ENCODE measurements at places on chromosomes 5 and 9.

- no peak for DNase-seq
These were observed 71.0 kb downstream of the INVS start for GRCh38 chr9:100170085-100170484.

DNA sequence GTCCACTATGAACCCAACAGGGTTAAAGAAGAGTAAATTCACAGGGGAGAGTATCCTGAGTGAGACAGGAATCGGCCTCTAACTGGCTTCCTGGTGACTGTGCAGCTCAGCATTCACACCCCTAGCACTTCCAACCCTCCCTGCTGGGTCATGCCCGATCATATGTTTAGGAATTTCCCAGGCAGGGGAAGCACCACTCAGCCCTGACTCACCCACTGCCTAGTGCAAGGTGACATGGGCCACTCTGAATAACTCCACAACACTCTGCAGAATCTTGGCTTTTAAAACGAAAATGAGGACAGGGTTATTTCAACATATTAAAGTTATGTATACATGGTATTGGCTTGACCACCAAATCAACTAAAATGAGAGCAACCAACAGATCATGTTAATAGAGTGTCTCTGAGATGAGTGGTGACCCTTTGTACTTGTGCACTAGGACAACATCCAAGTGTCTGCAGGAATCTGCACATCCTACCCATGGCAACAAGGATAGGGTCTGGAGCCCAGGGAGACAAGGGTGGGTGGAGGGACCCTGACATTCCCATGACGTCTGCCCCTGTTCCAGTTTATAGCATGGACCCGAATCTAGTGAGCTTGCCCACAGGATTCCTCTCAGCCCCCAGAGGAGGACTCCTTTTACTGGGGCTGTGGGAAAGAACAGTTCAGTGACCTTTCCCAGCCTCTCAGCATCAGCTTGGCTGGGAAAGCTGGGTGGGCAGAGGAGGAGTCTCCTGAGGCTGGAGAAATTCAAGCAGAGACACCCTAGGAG, 485.8 kb downstream of the SEMA5A start:
- DNase-seq = no peak

- DNase-seq = no peak
These were observed 492.5 kb downstream of the ACTL7B start for GRCh38 chr9:108363311-108363710.

DNA sequence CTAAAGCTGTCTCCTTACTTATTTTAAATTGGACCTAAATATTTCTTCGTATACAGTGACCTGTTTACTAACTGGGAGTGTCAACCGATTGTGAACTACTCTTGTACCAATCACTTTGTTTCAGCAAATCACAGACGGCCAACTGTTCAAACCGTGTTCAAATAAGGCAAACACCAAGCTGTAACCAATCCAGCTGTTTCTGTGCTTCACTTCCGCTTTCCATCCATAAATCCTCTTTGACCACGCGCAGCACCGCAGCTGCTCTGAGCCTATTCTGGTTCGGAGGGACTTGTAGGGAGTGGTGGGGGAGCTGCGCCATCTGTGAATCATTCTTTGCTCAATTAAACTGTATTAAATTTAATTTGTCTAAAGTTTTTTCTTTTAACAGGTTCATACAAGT, 4.8 kb upstream of the FAM240B start:
- DNase-seq = no peak

- no peak for DNase-seq
These were observed 15.9 kb upstream of the C5orf63 start for GRCh38 chr5:127089191-127089590.

DNA sequence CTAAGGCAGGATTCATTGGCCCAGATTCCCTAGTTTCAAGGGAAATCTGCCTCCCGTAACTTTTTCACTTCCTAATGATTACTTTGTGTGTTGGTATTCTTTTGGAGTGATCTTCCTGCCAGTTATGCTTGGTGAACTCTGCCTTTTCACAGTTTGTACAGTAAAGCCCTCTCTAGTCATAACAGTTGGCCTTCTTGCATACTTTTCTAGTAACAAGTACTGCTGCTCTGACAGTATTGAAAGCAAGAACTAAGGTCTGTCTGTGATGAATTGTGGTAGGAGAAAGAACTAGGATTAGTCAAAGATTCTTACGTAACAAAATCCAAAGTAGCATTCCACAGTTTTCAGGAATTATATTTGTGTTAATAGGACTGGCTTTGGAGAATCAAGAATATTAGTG, 1457.2 kb upstream of the WWC1 start:
- no peak for DNase-seq

GRCh38 chr9:89095761-89096528, 82.7 kb downstream of the SHC3 start:
- no peak for DNase-seq

DNA sequence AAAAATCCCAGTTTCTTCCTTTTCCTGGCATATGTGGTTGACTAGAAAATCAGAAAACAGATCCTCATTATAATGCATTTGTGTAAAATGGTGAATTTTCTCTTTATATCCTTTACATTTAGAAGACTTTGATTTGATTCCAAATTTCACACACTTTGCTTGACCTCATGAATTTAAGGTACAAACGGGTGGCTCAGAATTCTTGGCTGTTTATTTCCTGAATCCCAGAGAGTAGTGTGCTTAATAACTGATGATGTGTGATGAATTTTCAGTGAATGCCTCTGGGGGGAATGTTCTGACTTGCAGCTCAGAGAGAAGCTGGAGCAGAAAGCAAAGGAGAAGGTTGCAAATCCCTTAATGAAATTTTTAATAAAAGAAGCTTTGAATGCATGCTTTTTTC, 126.8 kb downstream of the SPATA31D1 start:
- no peak for DNase-seq

GRCh38 chr5:178357121-178357521, 124.5 kb upstream of the PHYKPL start:
- DNase-seq = no peak

GRCh38 chr5:174166231-174167079, 120.9 kb downstream of the NSG2 start:
- DNase-seq = no peak

- DNase-seq = no peak
These were observed 39.2 kb upstream of the ELOVL7 start for GRCh38 chr5:60883229-60883628.

GRCh38 chr5:15013654-15014463, 142.3 kb upstream of the ANKH start:
- DNase-seq = no peak

DNA sequence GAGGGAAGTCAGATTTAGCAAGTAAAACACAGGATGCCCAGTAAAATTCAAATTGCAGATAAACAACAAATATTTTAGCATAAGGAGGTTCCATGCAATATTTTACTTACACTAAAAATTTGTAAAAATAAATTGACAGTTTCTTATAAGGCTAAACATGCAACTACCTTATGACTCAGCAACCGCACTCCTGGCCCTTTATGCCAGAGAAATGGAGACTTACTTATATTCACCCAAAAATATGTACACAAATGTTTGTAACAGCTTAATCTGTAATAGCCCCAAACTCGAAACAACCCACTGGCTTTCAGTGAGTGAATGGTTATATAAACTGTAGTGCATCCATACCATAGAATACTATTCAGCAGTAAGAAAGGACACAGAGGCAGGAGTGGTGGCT, 28.6 kb upstream of the TRIM14 start:
- no peak for DNase-seq

- DNase-seq = no peak
These were observed 49.5 kb upstream of the RORB start for GRCh38 chr9:74447451-74448193.

GRCh38 chr5:91306497-91306896, 76.6 kb downstream of the ARRDC3 start:
- no peak for DNase-seq

DNA sequence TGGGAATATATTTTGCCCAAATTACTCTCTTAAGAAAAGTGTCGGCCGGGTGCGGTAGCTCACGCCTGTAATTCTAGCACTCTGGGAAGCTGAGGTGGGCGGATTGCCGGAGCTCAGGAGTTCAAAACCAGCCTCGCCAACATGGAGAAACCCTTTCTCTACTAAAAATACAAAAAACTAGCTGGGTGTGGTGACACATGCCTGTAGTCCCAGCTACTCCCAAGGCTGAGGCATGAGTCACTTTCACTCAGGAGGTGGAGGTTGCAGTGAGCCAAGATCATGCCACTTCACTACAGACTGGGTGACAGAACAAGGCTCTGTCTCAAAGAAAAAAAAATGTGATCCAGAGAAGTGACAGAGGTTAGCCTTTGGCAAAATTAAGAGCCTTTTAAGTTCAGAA, 26.4 kb upstream of the TMEM171 start:
- DNase-seq = no peak

GRCh38 chr5:112492291-112492690, 73.2 kb upstream of the EPB41L4A start:
- no peak for DNase-seq

DNA sequence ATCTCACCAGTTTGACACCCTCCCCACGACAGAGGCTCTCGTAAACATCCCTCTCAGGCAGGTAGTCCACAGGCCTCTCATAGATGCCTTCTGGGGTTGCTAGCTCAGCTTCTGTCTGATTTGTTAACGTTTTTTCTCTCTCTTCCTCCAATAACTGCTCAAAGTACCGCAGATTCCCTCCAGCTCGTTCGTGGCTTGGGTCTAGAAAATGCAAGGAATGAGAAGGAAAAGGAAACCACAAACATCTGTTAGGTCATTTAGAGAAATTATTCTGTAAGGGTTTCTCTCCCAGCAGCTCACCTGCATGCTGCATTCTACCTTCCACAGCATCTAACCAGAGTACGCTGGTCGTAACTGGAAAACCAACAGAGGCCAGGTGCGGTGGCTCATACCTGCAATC, 18.5 kb downstream of the P4HA2 start:
- DNase-seq = no peak

GRCh38 chr9:70798018-70798417, 323.4 kb downstream of the TRPM3 start:
- no peak for DNase-seq

DNA sequence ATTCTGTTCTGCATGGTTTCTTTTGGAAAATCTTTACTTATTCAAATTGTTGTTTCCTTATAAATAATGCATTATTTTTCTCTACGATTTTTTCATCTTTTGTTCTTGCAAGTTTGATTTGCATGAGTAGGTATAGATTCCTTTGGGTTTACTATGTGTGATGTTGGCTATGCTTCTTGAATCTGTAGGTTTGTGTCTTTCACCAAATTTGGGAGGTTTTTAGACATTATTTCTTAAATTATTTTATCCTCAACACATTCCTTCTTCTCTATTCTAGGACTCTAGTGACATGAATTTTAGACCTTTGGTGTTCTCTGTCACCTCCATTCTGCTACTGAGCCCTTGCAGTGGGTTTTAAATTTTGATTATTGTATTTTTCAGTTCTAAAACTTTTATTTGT, 219.0 kb downstream of the CWC27 start:
- no peak for DNase-seq

- no peak for DNase-seq
These were observed 154.8 kb upstream of the LHFPL2 start for GRCh38 chr5:78803353-78803752.

DNA sequence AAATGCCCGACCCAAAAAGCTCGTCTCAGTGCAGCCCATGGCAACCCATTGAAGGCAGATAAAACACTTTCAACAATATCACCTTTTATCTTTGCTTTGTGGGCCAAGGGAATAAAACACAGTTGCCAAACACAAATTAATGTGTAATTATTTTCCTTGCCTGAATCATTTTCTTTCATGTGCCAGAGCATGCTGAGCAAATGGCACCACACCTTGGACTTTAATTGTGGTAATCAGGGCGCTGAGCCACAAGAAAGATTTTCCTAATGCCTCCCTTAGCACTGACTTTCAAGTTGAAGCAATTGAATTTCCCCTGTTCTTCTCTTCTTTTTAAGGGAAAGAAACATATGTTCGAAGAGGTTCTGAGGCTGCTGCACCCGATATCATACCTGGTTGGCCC, 297.1 kb upstream of the MSX2 start:
- no peak for DNase-seq

GRCh38 chr5:137304226-137304874, 194.8 kb downstream of the SPOCK1 start:
- no peak for DNase-seq

DNA sequence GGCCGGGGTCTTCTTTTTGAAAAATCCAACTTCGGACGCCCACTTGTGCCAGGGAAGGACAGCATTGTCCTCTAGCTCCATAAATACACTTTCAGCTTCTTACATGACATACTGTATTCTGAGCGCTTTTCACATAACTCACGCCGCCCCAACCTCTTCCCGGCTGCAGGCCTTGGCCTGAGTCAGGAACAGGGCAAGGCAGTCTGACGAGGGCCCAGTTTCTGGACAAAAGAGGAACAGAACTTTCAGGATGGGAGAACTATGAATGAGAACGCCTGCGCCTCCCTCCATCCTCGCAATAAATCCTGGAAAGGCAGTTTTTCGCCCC, 650 bp downstream of the DCTN4 start:
- DNase-seq = no peak

GRCh38 chr5:80246001-80246758, 9.7 kb downstream of the SERINC5 start:
- no peak for DNase-seq

GRCh38 chr5:142881076-142881783, 111.1 kb downstream of the ARHGAP26 start:
- peak; percentile 51 for DNase-seq

GRCh38 chr5:134455466-134455865, 43.8 kb upstream of the CDKN2AIPNL start:
- DNase-seq = no peak
